ENCODE measurements at places on chromosomes 11 and 22.

DNA sequence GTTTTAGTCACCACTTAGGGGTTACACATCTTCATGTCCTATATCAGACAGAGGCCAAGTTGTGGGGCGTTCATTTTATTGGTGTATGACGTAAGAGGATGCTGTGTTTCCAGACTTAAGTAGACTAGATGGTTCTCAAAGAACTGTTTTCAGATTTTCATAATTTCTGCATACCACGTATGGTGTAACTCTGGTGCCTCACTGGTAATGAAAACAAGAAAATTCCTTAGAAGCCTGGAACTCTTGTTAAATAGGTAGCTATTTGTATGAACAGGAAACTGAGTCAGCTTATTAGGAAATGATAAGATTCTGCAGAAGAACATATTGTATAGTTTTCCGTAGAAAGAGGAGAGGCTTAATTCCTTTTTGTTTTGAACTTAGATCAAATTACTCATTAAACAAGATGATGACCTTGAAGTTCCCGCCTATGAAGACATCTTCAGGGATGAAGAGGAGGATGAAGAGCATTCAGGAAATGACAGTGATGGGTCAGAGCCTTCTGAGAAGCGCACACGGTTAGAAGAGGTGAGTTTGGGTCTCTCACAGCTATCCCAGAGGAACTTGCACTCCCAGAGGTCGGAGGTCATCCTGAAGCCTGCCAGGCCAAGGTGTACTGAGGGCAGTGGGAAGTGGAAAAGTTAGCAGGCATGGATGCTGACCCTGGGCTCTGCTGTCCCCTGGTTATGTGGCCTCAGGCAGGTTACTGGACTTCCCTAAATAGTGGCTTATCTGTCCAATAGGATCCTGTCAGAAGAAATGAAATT, 3.9 kb downstream of the CDC45 start:
- DNase-seq = no peak

- DNase-seq = no peak
Measured at GRCh38 chr11:13674799-13675509, 6.5 kb downstream of the FAR1 start.

DNA sequence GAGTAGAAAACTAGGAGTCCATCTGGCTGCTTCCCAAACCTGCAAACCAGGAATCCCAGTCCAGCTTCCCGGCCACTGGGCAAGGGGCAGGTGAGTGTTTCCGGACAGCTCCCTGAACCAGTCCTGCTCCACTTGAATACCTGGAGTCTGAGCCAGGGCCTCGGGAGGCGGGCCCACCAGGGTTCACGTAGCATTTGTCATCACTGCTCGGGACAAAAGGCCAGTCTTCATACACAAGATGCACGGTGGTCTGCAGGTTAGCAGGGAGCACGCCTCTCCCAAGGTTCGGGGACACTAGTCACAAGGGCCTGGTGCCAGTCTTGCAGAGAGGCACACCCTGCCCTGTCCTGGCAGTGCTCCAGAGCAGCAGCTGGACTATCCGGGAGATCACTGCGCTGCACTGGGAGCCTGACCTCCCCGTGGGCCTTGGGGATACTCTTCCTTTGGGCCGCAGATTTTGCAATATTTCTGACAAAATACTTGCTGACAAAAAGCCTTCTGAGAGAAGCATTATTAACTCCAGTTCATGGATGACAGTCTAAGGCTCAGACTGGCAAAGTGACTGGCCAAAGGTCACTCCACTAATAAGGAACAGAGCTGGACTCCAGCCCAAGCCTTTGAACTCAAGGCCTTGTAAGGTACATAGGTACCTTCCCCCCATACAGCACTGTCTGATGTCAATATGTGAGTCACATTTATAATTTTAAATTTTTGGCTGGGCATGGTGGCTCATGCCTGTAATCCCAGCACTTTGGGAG, 25.1 kb downstream of the CD6 start:
- DNase-seq = no peak

- DNase-seq = no peak
Measured at GRCh38 chr11:119052163-119052814, 4.7 kb downstream of the HYOU1 start.

DNA sequence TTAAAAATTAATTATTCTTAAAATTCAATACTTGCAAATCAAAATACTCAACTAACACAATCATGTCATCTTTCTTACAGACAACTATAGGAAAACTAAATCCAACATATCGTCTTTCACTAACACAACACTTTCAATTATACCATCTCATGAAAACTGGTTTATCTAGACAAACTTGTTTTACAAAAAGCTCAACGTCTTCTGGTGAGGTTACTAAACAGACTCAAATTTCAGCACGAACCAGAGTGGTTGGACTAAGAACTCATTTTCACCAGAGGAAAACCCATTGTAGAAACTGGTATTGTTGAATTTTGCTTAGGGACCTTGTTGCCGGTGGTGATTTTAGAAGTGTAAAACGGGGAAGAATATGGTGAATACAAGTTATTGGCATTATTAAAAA, 52.2 kb downstream of the NUP98 start:
- DNase-seq = no peak

DNA sequence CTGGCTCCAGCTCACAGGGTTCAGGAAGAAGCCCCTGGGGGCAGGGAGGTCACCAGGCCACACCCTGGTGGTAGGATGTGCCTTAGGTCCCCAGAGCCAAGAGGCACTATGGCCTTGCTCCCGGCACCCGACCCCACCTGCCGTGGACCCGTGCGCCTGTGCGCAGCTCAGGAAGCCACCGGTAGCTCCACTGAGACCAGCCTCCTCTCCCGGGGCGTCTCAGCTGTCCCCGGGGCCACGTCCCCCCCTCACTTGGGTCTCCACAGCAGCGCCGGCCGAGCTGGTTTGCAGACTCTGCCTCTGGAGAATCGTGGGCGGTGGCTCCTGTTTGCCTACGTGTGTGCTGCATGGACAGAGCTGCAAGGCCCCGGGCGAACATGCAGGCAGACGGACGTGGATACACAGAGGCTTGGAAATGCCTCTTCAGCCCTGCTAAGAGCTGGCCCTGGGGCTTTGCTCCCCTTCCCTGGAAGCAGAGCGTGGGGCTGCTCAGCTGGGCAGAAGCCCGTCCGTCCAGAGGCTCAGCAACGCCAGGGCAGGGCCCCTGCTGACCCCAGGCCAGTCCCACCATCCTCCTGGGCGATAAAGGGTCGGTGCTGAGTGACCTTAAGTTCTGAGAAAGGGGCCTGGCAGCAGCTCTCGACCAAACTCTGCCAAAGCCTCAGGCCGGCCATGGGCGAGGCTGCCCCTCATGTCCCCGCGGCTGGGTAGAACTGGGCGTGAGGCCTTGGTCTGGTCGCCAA, 15.3 kb upstream of the MUC5B start:
- no peak for DNase-seq

- no peak for DNase-seq
Measured at GRCh38 chr22:37999640-38000272, 15.4 kb upstream of the SOX10 start.

DNA sequence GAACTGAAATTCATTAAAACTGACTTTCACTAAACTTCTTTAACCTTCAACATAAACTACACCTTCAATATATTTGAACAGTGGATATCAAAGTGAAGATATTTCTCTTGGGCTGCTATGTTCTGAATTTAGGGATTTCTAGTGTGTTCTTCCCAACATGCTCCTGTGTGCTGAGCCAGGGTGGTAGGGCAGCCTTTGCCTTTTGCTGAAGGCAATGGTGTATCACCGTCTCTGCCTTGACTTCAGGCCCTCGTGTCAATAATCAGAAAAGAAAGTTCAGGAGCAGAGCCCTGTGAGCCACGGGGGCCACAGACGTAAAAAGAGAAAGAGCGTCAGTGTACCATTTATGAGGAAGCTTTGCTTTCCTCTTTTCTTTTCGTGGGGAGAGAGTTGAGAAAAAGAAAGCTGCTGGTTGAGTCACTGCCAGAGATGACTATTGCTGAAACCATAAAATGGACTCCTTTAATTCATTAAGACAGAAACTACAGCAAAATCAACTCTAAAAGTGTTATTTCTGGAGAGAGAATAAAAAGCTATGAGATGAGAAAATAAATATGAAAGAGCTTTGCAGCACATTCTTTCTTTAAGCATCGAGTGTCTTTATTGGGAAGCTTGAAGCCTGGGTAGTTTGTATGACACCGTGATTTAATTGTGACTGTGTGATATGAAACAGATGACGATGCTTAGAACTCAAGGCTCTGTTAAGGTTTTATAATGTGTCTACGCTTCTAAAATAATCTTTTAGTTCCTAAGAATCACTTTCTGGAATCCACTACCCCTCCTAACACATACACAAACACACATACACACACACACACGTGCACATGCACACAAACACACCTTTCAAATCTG, 271.8 kb upstream of the MTNR1B start:
- DNase-seq = no peak

DNA sequence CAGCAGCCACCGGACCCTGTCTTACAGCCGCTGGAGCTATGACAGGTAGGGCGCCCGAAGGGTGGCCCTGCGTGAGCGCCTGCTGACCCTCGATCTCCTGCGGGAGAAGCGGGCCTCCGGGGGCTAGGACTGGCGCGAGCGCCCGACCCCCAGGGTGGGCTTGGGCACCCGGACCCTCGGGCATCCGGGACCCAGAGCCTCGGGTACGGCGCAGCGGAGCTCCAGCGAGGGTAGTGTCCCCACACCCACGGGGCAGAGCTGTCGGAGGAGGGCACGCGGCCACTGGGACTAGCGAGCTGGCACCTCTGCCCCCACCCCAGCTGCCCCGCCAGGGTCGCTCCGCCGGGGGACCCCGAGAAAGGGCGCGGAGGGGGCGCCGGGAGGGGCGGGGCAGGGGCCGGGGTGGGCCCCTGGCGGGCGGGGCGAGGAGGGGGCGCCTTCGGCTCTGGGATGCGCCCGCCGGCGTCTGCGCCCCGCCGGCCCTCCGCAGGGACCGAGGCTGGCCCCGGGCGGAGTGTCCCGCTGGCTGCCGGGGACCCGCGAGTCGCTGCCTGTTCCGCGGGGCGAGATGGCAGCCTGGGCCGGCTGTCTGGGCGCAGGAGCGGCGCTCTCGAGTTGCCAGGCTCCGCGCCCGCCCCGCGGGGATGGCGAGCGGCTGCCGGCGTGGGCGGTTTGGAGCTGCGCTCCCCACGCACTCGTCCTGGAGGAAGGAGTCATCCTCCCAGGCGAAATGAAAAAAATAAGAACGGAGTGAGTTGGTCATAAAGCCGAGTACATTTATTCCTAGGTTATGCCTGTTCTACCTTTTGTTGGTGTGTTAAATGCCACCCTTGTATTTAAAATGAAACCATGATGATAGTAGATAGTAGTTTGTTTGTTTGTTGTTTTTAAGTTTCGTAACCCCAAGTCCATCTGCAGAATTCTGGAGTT, 32.4 kb downstream of the EIF3F start:
- DNase-seq = peak; percentile 19

- no peak for DNase-seq
Measured at GRCh38 chr11:29166306-29166705, 850.5 kb downstream of the KCNA4 start.

GRCh38 chr22:46424496-46424895, 89.0 kb downstream of the TRMU start:
- DNase-seq = no peak

GRCh38 chr22:27347951-27348350, 453.6 kb downstream of the MN1 start:
- no peak for DNase-seq

DNA sequence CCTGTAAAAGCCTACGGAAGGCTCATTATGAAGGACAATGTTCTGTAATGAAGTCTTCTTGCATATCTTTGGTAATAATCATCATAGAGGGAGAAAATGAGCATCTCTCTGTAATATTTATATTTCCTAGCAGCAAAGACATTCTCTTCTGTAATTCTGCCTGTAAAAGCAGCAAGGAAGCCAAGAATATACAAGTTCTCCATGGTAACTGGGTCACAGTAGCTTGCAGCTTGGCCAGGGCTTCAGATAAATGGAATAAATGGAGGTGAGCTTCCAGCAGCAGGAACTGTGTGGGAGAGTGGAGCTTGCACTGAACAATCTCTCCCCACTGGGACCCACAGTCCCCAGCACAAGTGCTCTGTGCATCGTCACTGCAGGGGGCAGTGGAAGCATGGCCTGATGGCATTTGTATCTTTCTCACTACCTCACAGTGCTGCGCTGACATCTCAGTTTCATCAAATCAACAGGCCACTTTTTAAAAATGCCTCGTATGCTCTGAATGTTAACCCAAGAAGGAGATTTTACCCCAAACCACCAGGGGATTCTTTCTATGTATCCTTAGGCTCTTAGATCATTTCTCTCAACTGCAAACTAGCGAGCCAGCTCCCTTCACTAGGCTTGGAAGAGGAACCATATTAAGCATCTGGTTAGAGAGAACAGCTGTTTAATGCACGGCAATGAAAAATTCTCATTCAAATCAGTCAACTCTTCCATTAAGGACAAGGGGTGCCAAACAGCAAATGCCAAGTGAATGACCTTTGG, 1059.7 kb downstream of the OPCML start:
- no peak for DNase-seq

- no peak for DNase-seq
Measured at GRCh38 chr11:122594986-122595645, 60.4 kb upstream of the UBASH3B start.

DNA sequence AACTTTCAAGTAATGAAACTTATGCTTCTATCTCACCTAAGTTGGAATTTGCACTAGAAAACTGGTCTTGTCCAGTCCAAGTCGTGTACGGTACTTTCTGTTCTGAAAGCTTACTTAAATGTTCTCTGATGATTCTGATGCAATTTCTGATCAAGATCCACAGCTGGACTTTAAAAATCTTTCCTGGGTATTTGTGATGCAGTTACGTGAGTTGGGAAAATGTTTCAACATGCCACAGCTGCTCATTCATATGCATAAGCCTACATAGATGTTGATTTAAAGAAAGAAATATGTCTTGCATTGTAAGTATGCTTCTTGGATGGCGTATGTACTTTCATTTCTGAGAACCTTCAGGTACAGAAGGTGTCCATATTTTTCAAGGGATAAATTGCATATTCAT, 493.7 kb upstream of the CCDC90B start:
- no peak for DNase-seq

DNA sequence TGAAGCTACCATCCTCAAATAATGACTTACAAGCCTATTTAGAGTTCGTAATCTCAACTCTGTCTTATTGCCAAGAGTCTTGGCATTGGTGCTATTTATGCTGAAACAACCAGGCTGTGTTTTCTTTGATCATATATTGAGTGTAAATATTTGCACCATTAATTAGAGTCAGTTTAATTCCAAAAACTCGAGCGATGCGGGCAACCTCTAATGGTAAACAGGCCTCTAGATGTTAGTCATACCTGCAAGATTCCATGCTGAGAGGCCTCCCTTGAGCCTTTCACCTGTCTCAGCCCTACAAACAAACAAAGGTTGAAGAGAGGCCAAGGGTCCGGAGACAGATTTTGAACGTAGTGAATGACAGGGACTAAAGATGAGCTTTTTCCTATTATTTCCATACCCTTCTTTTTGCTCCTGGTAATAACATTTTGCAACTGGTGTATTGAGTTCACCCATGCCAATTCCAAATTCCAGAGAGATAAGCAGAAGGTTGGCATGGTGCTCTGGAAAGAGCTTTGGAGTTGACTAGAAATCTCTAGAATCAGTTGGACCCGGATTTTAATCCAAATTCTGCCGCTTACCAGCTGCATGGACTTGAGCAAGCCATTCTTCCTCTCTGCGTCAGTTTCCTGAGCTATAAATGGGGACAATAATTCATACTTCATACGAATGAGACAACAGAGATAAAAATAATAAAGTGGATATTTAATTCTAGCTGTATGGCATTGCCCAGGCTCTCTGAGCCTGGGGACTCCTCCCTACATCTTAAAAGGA, 99.1 kb upstream of the ANO1 start:
- DNase-seq = no peak

- no peak for DNase-seq
Measured at GRCh38 chr22:35470903-35471321, 69.7 kb upstream of the RASD2 start.
